ENCODE measurements at places on chromosomes 1 and 21.

DNA sequence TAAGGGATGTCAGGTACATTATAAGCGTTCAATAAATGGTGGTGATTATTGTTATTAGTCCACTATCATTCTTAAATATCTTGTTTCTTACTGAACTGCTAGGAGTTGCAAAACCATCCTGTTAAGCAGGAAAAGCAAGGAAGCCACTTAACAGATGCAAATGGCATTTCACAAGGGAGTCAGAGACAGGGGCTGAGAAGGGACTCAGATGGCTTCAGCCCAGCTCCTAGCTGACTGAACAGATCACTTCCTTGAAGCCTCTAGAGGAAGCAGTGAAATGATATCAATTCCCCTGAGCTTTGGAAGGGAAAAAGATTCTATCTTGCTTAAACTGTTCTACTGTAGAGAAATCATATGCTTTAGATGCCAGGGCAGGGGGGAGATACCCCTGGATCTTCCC, 151.5 kb downstream of the ST6GALNAC5 start:
- DNase-seq, result no peak

GRCh38 chr1:166145499-166145898, 21.3 kb downstream of the FAM78B start:
- DNase-seq, result no peak

DNA sequence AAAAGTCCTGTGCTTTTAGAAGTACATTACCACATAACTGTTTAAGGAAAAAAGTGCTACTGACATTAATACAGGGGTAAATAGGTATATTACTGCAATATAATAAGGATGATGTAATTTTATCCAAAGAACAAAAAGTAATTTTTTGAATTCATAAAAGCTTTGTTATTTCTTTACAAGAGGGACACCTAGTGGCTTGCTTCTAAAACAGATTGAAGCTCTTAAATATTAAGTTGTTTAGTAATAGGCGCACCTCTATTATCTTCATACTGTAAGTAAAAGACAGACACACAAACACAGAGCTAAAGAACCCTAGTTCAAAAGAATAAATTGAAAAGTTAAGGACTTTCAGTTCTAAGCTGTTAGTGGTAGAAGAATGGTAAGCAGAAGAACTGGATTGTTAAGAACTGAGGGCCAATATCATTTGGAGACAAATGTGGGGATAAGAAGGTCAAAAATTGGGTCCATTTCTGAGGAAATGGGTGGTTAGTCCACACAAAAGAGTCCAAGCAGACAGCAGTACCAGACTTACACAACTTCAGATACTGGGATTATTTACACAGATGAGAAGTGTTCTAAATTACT, 15.4 kb downstream of the ZNHIT6 start:
- no peak for DNase-seq

DNA sequence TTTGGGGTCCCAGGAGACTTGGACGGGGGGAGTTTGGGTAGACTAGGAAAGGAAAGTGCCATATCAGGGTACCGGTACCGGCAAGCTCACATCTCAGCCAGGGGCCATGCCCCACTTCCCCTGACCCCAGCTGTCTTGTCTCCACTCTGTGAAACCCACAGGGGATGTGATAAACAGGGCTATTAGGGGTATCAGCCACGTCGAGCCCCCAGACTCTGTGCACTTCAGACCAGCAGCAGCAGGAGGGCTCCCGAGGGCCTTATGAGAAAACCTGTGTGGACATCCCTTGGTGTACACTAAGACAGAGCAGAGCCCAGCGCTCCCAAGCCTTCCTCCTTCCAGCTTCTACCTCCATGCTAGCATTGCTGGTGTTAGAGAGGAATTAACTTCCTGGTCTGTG, 46.3 kb downstream of the TNNT2 start:
- DNase-seq, result no peak

GRCh38 chr1:82317671-82318070, 516.9 kb downstream of the ADGRL2 start:
- no peak for DNase-seq

DNA sequence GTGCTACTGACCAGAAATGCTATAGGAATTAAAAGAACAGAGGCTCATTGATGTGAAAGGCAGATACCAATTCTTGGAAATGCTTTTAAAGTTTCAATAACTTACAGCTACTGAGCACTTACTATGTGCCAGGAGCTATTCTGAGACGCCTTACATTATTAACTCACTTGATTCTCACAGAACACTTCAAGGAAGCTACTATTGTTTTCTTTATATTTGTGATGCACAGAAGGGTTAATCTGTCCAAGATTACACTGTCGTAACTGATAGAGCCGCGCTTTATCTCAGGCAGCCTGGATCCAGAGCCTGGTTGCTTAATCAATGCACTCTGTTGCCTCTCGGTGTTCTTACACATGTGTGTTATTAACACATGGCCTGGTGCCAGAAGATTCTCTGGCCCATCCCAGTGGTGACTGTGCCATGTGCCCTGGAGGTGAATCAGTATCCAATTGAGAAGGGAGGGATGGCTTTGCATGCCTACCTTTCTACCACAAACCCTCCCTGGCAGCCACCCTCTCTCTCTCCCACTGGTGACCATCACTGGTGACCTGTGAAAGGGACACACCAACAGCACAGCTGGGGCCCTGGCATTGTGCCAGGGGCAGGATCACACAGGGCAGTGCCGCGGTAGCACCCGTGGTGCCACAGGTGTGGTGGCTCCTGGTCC, 8.8 kb downstream of the FMO1 start:
- DNase-seq, result no peak

- DNase-seq, result no peak
These were observed 209.2 kb upstream of the KCTD3 start for GRCh38 chr1:215357901-215358300.

GRCh38 chr1:241641773-241642592, 1.8 kb upstream of the CHML start:
- no peak for DNase-seq

DNA sequence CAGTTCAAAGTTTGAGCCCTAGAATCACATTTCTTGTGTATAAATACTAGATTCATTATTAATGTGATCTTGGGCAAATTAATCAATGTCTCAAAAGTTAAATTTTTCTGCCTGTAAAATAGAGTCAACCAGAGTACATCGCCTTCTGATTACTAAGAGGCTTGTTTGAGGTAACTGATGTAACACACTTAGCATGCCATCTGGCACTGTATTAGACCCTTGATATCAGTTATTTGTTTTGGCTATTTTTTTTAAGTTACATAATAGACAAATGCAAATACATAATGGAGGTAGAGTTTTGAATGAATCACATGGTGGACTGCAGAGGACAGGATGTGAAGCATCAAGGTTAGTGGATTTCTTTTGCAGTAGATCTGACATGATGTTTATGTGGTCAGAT, 298.4 kb downstream of the ADGRL2 start:
- DNase-seq, result no peak

- DNase-seq, result no peak
These were observed 18.1 kb upstream of the KIRREL1 start for GRCh38 chr1:157975228-157975950.

DNA sequence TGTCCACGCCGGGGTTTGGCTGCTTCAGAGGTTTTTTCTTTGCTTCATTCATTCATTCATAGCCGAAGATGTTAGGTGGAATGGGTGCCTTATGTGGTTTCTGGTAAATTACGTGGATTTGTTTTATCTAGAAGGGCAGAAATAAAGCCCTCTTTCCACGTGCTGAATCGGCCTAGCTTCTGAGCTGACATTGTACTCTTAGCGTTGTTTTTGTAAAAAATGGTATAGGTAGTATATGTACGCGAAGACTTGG, 1.5 kb downstream of the GALNT2 start:
- no peak for DNase-seq

GRCh38 chr1:52867087-52867863, 24.7 kb downstream of the ZYG11A start:
- DNase-seq, result no peak

DNA sequence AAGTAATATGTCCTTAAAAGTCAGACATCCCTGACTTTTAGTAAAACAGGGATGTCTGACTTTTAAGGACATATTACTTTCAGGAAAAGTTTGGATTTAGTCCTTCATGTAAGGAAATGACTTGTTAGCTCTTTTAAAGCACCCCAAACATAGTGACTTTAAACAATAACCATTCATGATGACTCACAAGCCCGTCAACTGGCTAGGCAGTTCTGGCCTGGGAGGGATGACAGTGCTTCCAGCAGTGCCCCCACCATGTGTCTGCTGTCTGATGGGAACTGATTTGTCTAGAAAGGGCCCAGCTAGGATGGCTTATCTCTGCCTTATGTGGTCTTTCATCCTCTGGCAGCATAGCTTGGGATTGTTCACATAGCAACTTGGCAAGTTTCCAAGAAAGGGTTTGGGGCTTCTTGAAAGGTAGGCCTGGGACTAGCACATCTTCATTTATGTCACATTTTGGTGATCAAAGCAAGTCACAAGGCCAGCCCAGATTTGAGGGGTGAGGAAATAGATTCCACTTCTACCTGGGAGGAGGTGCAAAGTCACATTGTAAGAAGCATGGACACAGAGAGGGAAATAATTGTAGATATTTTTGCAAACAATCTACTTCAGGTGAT, 143.5 kb downstream of the C1orf94 start:
- no peak for DNase-seq

GRCh38 chr1:203407296-203407695, 56.4 kb upstream of the FMOD start:
- DNase-seq, result no peak

- DNase-seq, result no peak
These were observed 59.0 kb upstream of the HUNK start for GRCh38 chr21:31813862-31814261.

DNA sequence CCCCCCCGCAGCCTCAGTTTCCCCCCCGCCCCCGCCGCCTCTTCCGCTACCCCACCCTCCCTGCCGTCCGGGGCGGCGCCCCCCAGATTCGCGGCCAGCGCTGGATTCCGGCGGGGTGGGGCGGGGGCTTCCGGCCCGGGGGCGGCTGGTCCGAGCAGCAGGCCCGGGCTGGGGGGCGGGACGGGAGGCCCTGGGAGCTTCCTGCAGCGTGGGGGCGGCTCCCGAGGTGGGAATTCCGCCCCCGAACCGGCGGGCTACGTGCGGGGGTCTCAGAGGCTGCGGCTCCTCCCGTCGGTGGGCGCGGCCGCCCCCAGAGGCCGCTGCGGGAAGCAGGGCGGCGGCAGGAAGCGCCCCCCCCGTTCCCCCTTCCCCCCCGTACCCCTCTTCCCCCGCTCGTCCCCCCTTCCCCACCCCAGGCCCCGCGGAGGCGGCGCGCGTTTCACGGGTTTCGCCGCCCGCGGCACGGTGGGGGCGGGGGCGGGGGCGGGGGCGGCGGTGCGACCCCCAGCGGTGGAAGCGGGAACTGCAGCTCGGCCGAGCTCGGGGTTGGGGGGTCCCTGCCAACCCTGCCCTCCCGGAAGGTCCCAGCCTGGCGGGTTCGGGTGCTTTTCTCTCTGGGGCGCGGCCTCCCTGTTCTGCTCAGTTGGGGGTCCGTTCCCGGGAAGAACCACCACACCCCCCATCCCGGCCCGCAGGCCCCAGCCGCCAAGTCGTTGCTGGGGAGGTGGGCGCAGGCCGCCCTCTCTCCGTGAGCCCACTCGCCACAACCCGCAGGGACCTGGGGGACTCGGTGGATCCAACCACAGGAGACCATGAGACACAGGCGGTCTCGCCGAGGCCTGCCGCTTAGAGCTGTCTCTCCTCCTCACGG, 76.3 kb downstream of the MORN1 start:
- peak; percentile 84 for DNase-seq

- DNase-seq, result no peak
These were observed 66.8 kb upstream of the SLC44A3 start for GRCh38 chr1:94753171-94753972.

- DNase-seq, result no peak
These were observed 4.0 kb downstream of the AKR7A2 start for GRCh38 chr1:19307794-19308508.

DNA sequence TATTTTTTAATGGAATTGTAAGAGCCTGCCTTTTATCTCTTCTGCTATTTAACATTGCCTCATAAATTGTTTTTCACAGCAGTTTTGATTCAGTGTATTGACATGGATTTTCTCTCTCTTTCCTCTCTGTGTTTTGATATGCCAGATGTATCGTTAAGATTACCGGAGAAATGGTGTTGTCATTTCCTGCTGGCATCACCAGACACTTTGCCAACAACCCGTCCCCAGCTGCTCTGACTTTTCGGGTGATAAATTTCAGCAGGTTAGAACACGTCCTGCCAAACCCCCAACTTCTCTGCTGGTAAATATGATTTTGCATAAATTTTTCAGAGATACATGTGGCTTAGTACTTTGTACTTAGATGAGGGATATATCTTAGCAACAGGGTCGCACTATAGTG, 23.1 kb upstream of the DYNLT5 start:
- no peak for DNase-seq

DNA sequence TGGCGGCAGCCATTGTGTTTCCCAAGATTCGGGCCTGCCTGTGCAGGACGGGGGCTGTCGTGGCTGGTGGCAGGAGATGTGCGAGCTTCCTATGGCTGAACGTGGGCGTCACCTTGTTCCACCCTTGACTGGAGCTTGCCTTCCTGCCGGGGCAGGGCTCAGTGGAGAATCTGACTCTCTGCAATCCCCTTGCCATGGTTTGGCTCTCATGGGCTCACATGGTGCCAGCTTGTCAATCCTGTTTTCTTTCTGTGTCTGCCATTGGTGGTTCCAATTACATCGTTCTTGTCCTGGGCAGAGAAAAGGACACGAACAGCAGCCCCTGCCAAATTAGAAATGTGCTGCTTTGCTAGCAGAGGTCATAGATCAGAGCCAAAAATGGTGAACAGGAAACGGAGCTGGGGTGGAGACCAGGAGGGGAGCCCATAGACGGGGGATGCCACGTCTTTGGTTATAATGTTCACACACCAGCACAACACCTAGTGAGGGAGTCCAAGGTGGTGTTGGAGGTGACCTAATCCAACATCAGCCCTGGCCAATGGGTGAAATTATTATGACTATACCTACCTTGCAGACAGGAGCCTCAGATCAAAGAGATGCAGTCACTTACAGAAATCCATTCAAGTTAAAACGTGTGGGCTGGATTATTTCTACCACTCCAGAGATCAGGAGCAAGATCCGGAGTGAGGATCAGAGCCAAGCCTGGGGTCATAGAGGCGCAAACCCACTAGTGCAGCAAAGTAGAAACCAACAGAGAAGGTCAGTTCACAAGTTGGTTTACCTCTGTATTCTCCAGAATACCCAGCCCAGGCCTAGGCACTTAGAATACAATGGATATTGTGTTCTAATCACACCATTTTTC, 253.1 kb downstream of the SIPA1L2 start:
- DNase-seq, result no peak

- no peak for DNase-seq
These were observed 91.4 kb downstream of the PDE9A start for GRCh38 chr21:42744520-42745445.

GRCh38 chr1:199665371-199665770, 362.1 kb upstream of the NR5A2 start:
- DNase-seq, result no peak

Data from activated CD8-positive, alpha-beta memory T cell treated with anti-CD3 and anti-CD28 coated beads for 24 hours (primary cell).